ENCODE measurements at places on chromosomes 6 and 20. TPM values are rescaled to one million over a fixed set of nuclear protein-coding genes. Genes with fewer than 3 reads are reported as not detected.

Gene FILIP1
- not detected for total RNA-seq

Gene PET117
- total RNA-seq = 6.0 TPM

Gene RIN2
- 9.8 TPM for total RNA-seq

Gene ALDH5A1
- total RNA-seq = 22.2 TPM

Gene CCDC167
- 30.1 TPM for total RNA-seq

Gene CEP43
- 34.9 TPM for total RNA-seq

Gene RAD21L1
- total RNA-seq = not detected

Gene ABHD16B
- total RNA-seq = 0.24 TPM

Gene GLP1R
- total RNA-seq = 4.8 TPM

Gene PTPRT
- not detected for total RNA-seq

GRCh38 chr20:34426026-34426425, 63.0 kb downstream of the ITCH start:
- peaks cover 17% of the 10 kb centered on the region for H3K4me1 ChIP-seq
- no peaks in the 10 kb centered on the region for H3K27me3 ChIP-seq
- H3K27ac ChIP-seq = no peak overlapping the region
- no peak overlapping the region for H3K4me3 ChIP-seq
- H3K36me3 ChIP-seq = peaks cover 62% of the 10 kb centered on the region

GRCh38 chr20:17343656-17344452, 117.0 kb downstream of the PCSK2 start:
- no peaks in the 10 kb centered on the region for H3K4me1 ChIP-seq
- H3K4me3 ChIP-seq = no peak overlapping the region
- no peak overlapping the region for H3K27ac ChIP-seq
- H3K27me3 ChIP-seq = peaks cover 56% of the 10 kb centered on the region
- no peaks in the 10 kb centered on the region for H3K36me3 ChIP-seq

DNA sequence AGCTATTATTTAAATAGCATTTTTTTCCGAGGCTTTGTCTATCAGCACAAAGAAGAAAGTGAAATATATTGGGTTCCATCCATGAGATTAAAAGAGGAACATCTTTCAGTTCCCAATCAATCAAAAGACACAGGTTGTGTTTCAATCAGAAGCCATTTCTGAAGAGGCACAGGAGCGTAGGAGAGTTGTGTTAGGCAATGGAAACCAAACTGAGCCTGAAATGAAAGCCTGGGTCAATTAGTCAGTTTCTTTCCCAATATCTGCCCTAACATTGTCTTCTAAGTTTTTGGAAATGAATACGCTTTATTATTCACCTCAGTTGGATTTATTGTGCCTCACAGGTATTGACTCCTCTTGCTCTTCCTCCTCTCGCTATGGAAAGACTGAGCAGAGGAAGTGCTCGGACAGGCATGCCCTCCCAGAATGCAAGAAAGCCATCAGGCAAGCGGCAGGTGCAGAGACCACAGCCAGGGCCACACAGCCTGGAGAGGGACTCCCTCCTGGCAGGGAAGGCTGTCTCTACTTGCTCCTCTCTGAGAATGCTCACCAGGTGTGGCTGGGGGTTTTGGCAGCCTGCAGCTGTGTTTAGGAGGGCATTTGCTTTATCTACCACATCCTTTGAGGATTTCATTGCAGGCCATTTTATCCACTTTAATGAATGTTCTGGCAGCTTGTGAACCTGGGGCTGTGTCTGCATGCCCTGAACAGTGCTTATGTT, 100.8 kb upstream of the NEDD9 start:
- peaks cover 16% of the 10 kb centered on the region for H3K27me3 ChIP-seq
- H3K4me1 ChIP-seq = peaks cover 12% of the 10 kb centered on the region
- DNase-seq = no peak
- peaks cover 5% of the 10 kb centered on the region for H3K36me3 ChIP-seq

- no peak overlapping the region for H3K27ac ChIP-seq
- no peak for DNase-seq
- no peak overlapping the region for H3K4me3 ChIP-seq
- no peaks in the 10 kb centered on the region for H3K36me3 ChIP-seq
Observed at GRCh38 chr6:24882835-24883555, 52.8 kb downstream of the RIPOR2 start.

GRCh38 chr6:160329188-160329587, 19.0 kb upstream of the SLC22A3 start:
- no peak for DNase-seq
- no peaks in the 10 kb centered on the region for H3K4me1 ChIP-seq
- no peak overlapping the region for H3K4me3 ChIP-seq
- H3K36me3 ChIP-seq = no peaks in the 10 kb centered on the region

DNA sequence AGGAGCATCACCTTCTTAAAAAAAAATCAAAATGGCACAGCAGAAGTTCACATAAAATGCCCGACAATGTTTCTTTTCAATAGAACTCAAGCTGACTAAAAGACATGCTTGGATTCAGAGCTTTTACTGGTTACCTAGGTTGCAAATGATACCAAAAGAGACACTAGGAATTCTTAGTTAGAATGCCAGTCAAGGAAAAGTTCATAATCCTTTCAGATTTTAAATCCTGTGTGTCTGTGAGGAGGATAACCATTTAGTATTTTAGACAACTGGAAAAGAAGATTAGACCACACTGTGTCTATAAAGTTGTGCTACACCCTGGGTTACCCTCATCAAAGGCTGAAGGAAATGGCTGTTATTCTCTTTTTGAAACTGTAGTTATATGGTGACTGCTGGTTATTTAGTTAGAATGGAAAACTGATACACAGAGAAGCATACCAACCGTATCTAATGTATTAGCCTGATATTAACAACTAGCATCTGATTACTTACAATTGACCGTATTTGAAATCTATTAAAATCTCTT, 139.5 kb downstream of the GJA10 start:
- no peak overlapping the region for H3K27ac ChIP-seq
- no peak overlapping the region for H3K4me3 ChIP-seq
- no peaks in the 10 kb centered on the region for H3K4me1 ChIP-seq
- H3K36me3 ChIP-seq = no peaks in the 10 kb centered on the region

- peaks cover 13% of the 10 kb centered on the region for H3K36me3 ChIP-seq
- peak overlapping the region; percentile 81 for H3K4me3 ChIP-seq
- H3K4me1 ChIP-seq = no peaks in the 10 kb centered on the region
- DNase-seq = no peak
- no peaks in the 10 kb centered on the region for H3K27me3 ChIP-seq
Observed at GRCh38 chr20:18465536-18466200, 1.2 kb downstream of the DZANK1 start.

DNA sequence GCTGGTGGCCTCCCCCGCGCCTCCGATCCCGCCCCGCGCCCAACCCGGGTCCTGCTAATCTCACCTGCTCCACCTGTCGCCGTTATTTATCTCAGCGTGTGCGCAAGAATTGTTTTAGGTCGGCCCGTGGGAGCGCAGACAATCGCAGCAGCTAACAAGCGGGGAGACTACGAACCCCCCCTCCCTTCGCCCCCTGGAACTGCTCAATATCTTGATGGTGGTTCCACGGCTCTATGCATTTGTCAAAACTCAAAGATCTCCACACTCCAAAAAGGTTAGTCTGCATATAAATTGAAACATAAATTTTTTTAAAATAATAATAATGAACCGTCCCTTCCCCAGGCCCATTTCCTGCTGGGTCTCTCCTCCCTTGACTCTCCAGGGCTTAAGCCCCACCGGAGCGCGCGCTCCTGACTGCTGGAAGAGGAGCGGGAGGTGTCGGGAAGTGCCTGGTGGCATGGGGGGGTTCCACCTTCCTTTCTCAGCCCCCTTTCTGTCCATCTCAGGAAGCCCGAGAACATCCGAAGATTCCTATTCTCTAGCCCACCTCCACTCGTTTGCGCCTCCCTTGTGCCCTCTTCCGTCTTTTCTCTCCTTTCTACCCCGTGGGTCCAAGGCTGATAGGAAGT, 1.6 kb upstream of the MDGA1 start:
- peaks cover 39% of the 10 kb centered on the region for H3K36me3 ChIP-seq
- peaks cover 78% of the 10 kb centered on the region for H3K27me3 ChIP-seq
- no peak overlapping the region for H3K27ac ChIP-seq

- H3K27me3 ChIP-seq = no peaks in the 10 kb centered on the region
- H3K4me1 ChIP-seq = peaks cover 70% of the 10 kb centered on the region
- H3K36me3 ChIP-seq = peaks cover 16% of the 10 kb centered on the region
- H3K27ac ChIP-seq = peak overlapping the region; percentile 56
Observed at GRCh38 chr20:50372770-50373088, 137.5 kb upstream of the PTPN1 start.

DNA sequence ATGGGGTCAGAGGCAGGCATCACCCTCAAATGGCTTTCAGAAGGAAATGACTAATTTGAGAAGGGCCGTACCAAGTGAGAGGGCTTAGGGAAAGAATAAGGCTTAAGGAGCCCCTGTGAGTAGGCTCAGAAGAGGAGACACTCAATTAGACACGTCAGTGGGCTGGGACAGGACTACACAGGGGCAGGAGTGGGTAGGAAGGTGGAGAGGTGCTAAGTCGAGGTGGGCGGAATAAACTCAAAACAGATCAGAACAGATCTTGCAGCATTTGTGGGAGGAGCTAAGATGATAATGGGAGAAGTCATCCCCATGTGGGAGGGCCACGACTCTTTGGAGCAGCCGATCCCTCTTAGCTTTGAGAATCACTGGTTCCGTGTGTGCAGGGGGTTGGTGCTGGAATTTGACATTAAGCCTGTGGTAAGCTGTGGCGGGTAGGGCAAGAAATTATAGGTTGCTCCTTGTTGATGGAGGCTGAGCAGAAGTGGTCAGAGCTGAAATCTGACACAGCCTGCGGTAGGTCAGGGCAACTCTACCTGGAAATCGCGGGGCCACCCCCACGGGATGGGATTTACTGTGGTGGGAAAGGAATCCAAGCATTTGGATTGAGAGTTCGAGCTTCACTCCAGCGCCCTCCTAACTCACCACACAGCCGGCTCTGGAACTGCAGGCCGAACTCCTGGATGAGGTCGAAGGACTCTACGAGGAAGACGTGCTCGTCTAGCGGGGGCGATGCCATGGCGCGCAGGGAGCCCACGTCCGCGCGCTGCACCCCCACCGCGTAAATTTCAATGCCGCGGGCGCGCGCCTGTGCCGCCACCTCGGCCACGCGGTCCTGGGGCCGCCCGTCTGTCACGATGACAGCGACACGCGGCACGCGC, 2.8 kb upstream of the RBPJL start:
- H3K27ac ChIP-seq = no peak overlapping the region
- peaks cover 68% of the 10 kb centered on the region for H3K27me3 ChIP-seq
- no peak overlapping the region for H3K4me3 ChIP-seq
- H3K36me3 ChIP-seq = no peaks in the 10 kb centered on the region
- H3K4me1 ChIP-seq = no peaks in the 10 kb centered on the region
- DNase-seq = no peak

Data from Calu3 (cell line).